ENCODE measurements at places on chromosomes 6 and 20.

- DNase-seq, result no peak
Observed at GRCh38 chr6:152975204-152975915, 7.5 kb downstream of the FBXO5 start.

DNA sequence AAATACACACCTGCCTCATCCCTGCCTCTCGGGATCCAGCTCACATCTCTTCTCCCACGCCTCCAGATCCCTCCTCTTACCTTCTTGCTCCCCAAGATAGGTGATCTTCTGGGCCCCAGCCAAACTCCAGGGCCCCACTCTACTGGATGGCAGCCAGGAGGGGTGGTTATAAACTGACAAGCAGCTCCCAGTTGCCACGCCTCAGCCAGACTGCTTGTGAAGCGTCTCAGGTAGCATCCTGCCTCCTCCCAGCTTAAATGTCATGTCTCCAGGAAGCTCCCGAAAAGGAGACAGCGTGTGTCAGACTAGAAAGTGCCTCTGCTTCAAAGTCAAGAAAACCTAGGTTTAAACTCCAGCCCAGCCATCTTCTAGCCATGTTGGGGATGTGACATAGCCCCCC is 114.1 kb downstream of the LRFN2 start:
- no peak for DNase-seq

DNA sequence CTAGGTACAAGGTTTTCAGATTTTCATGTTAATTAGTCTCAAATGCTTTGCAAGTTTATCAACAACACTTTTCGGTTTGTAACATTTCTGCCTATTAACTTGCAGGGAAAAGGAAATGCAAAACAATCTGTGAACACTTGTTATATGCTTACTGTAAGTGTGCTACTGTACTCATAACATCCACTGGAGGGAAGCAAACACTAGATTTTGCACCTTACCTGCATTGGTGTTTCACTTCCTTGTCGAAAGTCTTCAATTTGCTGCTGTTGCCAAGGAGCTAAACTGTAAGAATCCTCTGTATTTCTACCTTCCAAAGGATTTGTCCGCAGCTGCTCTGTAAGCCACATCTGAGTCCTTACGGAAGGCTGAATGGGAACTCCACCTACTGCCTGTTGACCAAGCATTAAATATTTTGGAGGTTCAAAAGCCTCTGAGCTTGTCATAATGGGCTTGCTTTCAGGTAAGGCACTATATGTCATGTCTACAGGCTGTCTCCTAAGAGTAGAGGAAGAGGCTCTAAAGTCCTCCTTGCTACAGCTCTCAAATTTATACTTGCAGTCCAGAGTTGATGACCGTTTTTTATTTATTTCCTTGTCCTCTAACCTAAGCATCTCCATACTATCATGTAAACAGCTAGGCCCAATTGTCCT is 17.3 kb downstream of the PLN start:
- peak; percentile 40 for DNase-seq

- DNase-seq, result no peak
Observed at GRCh38 chr6:36662827-36663256, 15.7 kb upstream of the CDKN1A start.

GRCh38 chr20:8399947-8400346 is 267.9 kb downstream of the PLCB1 start:
- DNase-seq, result no peak

- no peak for DNase-seq
Observed at GRCh38 chr6:152170702-152171667, 363.5 kb downstream of the ESR1 start.

DNA sequence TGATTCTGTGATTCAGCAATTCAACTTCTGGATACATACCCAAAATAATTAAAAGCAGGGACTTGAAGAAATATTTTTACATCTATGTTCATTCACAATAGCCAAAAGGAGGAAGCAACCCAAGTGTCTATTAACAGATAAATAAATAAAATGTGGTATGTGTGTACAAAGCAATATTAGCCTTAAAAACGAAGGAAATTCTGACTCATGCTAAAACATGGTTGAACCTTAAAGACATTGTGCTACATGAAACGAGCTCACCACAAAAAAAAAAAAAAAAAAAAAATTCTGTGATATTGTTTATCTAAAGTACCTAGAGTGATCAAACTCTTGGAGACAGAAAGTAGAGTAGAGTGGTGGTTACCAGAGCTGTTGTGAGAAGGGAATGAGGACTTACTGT is 54.8 kb upstream of the TFAP2D start:
- no peak for DNase-seq

DNA sequence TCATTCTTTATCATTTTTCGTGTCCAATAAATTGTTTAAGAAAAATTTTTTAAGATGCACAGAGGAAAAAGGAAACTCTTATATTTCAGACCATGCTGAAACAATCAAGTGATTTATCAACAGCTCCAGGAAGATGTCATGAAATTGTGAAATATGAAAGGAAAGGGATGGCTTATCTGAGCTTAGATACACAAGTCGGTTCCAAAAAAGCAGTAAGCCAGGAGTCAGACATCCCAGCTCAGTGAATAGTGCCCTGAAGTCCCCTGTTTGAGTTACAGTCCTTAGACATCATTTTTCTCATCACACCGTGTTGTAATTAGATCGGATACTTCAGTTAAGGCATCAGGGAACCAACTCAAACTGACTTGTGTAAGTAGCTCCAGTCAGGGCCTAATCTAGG is 91.0 kb upstream of the SSTR4 start:
- DNase-seq, result no peak

Data from cerebellum (tissue), 4 donors.